ENCODE measurements at places on chromosomes 7 and 10.

DNA sequence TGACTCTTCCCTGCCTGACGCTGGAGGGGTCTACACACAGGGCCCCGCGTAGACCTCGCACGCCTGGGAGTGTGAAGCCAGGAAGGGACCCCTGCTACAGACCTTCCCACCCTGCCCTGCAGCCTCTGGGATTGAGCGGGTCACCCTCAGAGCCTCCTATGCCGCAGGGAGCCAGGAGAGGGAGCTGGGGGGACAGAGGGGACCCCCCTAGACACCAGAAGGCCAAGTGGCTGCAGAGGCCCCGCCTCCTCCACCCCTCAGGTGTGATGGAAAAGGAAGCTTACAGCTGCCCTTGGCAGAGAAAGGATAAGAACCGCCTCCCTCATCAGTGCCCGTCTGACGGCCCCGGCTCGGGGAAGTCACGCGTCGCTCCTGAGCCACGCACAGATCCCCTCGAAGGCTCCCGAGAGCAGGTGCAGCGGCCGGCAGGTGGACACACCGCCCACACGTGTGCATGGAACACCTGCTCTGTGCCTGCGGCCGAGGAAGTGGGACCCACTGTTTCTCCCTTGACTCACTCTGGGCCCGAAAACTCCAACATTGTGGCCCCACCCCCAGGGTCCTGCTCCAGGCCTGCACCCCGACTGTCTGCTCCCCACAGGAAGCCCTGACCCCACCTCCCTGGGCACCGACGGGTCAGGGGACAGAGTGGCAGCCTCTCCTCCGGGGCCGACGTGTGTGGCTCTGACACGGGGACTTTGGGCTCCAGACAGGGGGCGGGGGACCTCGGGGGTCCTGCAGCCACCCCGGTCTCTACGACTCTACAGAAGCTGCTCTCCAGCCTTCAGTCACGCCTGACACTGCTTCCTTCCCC, 73.3 kb downstream of the MICALL2 start:
- DNase-seq: no peak

DNA sequence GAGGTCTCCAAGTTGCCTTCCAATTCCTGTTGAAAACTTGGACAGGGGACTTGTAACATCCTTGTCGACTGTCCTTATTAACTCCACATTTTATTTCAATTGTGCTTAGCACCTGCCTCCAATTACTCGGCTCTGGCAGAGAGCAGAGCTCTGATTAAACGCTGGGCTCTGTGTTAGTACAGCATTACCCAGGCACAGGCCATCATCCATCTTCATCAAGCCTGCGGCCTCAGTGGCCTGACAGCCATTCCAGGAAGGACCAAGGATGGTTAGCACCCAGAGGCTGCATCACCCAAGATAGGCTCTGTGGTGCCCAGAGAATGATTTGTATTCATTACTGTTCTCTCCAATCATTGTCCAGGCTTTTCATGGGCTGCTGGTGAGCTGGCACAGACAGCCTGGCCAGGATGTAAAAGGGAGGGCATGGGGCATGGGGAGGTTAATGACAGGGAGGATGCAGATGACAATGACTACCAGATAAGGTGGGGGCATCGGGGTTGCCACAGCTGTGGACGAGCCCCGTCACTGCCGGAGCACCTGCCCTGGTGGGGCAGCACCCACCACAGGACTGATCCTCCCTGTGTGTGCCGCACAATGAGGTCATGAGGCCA, 123.3 kb downstream of the PTPN20 start:
- no peak for DNase-seq

DNA sequence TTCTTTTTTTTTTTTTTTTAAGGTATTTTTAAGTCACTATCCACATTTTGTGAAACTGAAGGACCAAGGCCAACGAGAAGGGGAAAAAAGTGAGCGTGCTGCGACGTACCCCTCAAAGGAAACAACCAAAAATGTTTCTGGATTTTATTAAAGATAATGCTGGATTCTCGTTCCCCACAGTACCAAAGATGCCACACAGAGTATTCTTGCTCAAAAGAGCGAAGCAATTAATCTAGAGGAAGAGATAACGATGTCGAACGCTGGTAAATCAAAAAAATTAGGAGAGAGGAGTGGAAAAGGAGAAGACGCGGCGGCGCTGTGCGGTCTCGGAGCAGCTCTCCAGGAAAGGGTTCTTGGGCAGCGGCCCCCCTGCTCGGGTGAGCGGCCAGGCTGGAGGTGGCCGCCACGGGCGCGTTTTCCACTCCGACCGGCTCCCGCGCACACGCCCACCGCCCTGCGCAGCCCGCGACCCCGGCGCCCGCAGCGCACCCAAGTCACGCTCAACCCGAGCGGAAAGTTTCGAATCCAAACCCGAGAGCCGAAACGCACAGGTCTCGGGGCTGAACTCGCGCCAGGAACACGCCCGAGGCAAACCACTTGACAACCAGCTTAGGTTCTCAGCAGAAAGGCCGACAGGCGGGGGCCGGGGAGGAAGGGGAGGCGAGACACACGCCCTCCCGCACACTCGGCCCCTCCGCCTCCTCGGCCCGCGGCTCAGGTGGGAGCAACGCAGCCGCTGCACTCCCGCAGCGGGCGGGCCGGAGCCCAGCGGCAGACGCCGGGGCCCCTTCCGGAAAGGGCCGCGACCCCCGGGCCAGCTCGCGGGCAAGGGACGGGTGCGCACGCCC, 989 bp downstream of the SRPK2 start:
- peak; percentile 59 for DNase-seq

DNA sequence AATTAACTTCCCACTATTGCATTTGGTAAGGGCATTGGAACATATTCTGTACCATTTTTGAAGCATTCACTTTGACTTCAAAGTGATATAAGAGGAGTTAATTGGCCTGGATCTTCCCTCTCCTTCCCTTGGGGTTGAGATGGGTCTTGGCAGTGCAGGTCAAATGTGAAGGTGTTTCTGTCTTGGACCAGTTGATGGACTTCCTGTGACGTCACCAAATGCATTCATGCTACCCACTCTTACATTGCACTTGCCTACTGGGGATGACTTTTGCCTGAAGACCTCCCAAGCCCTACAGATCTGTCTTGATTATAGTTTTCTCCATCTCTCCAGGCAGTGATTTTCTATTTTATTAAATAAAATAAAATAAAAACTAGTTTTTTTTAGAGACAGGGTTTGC, 221.5 kb downstream of the BUB3 start:
- DNase-seq: no peak

GRCh38 chr7:13179011-13179582, 491.7 kb downstream of the ARL4A start:
- DNase-seq: no peak

GRCh38 chr7:70492625-70493024, 639.3 kb upstream of the GALNT17 start:
- DNase-seq: no peak

DNA sequence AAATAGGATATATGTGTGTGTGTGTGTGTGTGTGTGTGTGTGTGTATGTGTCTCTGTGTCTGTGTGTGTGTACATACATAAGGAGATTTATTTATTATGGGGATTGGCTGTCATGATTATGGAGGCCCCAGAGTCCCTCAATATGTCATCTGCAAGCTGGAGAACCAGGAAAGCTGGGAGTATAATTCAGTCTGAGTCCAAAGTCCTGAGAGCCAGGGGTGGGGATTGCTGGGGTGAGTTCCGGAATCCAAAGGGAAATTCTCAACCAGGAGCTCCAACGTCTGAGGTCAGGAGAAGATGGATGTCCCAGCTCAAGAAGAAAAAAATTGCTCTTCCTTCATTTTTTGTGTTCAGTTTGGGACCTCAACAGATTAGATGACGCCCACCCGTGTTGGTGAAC, 50.7 kb upstream of the PLPP4 start:
- DNase-seq: no peak

- no peak for DNase-seq
Observed at GRCh38 chr10:73969224-73969841, 28.6 kb upstream of the VCL start.

- DNase-seq: no peak
Observed at GRCh38 chr7:137953665-137954470, 48.0 kb downstream of the CREB3L2 start.

GRCh38 chr7:103912891-103913605, 76.4 kb downstream of the RELN start:
- DNase-seq: no peak

- DNase-seq: no peak
Observed at GRCh38 chr10:11910102-11910501, 86.9 kb downstream of the PROSER2 start.
